ENCODE measurements at places on chromosomes 5 and 9. TPM values are rescaled to one million over a fixed set of nuclear protein-coding genes. Genes with fewer than 3 reads are reported as not detected.

Gene REEP2
- 14.4 TPM for total RNA-seq

Gene SMAD5
- 44.3 TPM for total RNA-seq

Gene NUTM2F
- total RNA-seq = not detected

Gene AFAP1L1
- total RNA-seq = 9.5 TPM

DNA sequence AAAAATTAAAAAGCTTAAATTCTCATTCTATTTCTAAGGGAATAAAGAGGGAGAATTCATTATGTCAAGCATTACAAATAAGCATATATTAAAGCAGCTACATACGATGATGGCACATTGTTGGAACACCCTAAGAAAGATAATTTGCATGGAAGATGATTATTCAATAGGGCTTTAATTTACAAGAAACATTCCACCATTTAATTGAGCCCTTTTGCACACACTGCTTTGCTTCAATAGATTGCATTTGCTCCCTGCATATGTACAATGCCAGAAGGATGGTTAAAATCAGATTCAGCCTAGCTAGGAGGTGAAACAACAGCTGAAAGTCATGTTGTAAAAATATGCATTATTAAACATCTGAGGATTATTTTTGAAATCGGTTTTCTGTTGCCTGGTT lies 21.8 kb downstream of the KIAA1958 start:
- H3K4me1 ChIP-seq = no peaks in the 10 kb centered on the region
- H3K4me3 ChIP-seq = no peak overlapping the region
- no peak overlapping the region for H3K27ac ChIP-seq

GRCh38 chr9:97651646-97652045 lies 18.0 kb downstream of the NCBP1 start:
- no peaks in the 10 kb centered on the region for H3K4me1 ChIP-seq
- H3K36me3 ChIP-seq = peaks cover 2% of the 10 kb centered on the region
- no peak overlapping the region for H3K27ac ChIP-seq

All from fibroblast of lung (primary cell).